ENCODE measurements at places on chromosomes 3 and 15. TPM values are rescaled to one million over a fixed set of nuclear protein-coding genes. Genes with fewer than 3 reads are reported as not detected.

Gene USP8
- 45.9 TPM for total RNA-seq

Gene TNFAIP8L3
- total RNA-seq, result 30.9 TPM

Gene PLA2G4F
- total RNA-seq, result not detected

Gene C3orf49
- not detected for total RNA-seq

Gene CDCP1
- total RNA-seq, result 2.7 TPM

Gene AGBL1
- total RNA-seq, result 0.21 TPM

Gene CLDN1
- total RNA-seq, result 0.62 TPM

Gene TTBK2
- 14.6 TPM for total RNA-seq
